Mammary microvascular endothelial cell (primary cell): ENCODE measurements at places on chromosomes 1 and 21. TPM values are rescaled to one million over a fixed set of nuclear protein-coding genes. Genes with fewer than 3 reads are reported as not detected.

MIA3 gene
- total RNA-seq: 19.7 and 41.7 TPM in 2 replicates

NFASC gene
- total RNA-seq: not detected in 2 replicates

ACTL8 gene
- not detected in 2 replicates for total RNA-seq

GPR25 gene
- not detected in 2 replicates for total RNA-seq

NEGR1 gene
- total RNA-seq: 0.25 and 0.27 TPM in 2 replicates

CRYBG2 gene
- total RNA-seq: not detected in 2 replicates

NPPB gene
- total RNA-seq: 0.47 TPM in 1 of 2 replicates, not detected in the other

DHX9 gene
- 132 and 134 TPM in 2 replicates for total RNA-seq
